ENCODE measurements at places on chromosomes 7 and 10.
A peak's percentile ranks its signal among the peaks of the same experiment; 100 is the strongest.

DNA sequence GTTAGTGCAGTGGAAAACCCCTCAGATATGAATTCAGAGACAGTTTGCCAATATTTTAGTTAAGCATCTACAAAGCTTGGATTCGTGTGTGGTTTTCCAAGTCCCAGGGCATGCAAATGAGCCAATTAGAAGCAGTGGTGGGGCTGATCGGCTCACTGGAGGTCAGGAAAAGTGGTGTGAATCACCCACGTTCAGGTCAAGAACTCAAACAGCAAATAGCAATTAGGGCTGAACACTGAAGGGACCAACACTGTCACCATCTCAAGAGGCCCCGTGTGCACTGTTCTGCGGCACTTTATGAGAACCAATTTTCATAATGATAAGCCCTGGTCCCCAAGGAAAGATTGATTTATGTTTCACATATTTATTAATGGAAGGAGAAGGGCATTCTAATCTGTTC, 68.9 kb downstream of the ADARB2 start:
- DNase-seq: no peak

GRCh38 chr7:9711259-9711918, 1262.3 kb upstream of the PHF14 start:
- no peak for DNase-seq

DNA sequence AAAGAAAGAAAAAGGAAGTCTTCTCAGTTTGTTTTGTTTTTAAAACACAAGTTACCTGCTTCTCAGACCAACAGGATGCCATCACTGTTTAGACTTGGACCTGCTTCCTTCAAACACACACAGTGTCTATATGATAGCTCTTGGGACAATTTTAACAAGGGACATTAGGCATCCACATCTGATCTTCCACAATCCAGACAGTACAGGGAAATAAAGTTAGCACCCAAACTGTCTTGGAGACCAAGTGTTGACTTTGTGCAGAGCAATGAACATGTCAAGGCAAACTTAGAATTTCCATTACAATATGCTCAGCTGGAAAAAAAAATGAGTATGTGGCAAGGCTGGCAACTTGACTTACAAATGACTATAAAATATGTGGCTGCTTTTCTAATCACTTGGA, 80.9 kb downstream of the SGMS1 start:
- no peak for DNase-seq

DNA sequence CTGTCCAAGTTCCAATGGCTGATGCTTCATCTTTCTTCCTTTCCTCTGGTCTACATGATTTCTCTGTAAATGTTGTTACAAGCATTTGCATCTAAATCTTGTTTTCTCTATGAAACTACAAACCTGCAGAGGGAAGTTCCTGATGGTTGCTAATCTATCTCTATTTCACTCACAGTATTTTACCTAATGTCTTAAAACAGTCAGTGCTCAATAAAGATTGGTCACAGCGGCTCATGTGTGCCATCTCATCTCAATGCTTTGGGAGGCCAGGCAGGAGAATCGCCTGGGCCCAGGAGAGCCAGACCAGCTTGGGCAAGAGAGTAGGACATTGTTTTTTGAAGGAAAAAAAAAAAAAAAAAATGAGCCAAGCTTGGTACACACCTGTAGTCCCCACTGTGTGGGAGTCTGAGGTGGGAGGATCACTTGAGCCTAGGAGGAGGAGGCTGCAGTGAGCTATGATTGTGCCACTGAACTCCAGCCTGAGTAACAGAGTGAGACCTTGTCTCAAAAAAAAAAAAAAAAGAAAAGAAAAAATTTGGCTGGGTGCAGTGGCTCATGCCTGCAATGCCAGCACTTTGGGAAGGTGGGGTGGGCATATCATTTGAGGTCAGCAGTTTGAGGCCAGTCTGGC, 71.3 kb upstream of the ARMC3 start:
- DNase-seq: no peak

GRCh38 chr10:131652438-131653139, 248.2 kb upstream of the PPP2R2D start:
- no peak for DNase-seq

DNA sequence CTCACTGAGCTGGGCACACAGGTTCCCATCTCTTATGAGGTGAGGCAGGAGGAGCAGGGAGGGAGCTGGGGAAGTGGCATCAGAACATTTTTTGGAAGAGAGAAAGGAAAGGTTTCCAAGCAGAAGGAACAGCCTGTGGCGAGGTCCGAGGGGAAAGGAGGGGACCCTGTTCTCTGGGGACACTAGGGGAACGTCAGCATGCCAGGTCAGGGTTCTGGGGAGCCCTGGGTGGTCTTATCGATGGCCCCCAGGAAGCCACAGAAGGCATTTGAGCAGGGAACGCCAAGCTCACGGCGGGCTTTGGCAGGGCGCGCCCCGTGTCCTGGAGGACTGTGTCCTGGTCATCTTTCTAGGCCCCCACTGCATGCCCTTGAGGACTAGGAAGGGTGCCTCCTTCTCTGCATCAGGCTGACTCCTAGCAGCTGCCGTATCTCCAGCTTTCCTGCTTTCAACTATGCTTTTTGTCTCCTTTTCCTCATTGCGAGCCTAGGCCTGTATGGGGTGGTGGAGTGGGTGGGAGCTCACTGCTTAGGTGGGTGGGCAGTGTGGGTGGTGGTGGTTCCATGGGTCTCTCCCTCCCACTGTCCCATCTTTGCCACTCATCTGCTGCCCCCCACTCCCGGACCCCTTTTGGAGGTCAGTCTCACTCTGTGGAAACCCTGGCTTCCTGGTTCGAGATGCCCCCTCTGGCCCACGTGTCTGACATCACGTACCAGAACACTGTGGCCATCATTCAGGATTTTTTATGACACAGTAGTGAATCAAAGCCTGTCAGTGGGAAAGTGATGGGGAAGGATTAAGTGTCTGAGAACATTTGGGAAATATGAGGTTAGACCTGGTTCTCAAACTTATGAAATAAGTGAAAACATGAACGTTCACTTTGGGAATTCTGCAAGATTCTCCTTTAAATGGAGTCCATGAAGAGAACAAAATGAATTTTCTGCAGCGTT, 89.1 kb downstream of the CUX1 start:
- DNase-seq: no peak

DNA sequence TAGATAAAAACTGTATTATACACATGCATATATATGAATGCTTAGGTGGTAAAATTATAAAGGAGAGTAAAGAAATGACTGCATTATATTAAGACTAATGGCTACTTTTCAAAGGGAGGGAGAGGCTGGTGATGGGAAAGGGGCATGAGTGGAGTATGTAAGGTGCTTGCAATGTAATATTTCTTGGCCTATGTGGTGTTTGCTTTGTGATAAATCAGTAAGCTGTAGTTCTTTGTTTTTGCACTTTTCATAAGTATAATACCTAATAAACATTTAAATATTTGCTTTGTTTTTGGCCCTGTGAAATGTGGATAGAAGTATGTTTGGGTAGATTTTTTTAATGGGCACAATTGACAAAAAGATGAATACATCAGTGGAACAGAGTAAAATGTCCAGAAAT, 25.9 kb downstream of the AGBL3 start:
- no peak for DNase-seq

GRCh38 chr7:102992938-102993717, 80.3 kb downstream of the LRRC17 start:
- peak; percentile 29 for DNase-seq

DNA sequence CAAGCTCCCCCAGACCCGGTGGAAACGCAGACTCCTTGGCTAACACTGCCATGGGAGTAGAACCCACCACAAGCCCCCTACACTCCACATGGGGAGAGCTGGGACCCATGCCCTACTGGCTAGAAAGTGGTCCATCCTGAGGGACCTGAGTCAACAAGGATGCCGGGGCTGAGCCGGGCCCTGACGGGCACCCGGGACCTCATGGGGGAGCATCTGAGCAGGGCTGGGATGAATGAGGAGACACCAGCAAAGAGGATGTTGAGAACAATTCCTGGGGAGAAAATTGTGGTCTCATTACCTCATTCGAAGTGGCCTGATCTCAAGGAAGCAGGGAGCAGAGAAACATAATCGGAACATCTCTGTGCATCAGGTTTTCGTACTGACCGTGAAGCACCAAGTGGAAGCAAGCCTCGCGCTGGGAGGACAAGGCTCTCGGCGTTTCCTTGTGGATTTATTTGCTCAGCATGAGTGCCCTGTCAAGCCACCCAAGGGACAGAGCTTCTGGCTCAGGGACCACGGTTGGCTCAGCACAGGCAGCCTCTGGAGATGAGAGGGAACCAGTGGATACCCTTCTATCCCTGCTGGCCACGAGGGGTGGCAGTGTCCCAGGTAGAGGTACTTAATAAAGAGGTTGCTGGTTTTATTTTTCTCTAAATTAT, 132.2 kb upstream of the FAM20C start:
- DNase-seq: no peak

- peak; percentile 82 for DNase-seq
Measured at GRCh38 chr7:117656806-117657205, 177.0 kb downstream of the CFTR start.

- no peak for DNase-seq
Measured at GRCh38 chr10:33616956-33617355, 282.5 kb upstream of the NRP1 start.

GRCh38 chr7:75635036-75635435, 103.7 kb downstream of the HIP1 start:
- DNase-seq: no peak
